Testis (tissue), 5 donors: ENCODE measurements at places on chromosomes 2 and 18. TPM values are rescaled to one million over a fixed set of nuclear protein-coding genes. Genes with fewer than 3 reads are reported as not detected.
A peak's percentile ranks its signal among the peaks of the same experiment; 100 is the strongest.

- no peak overlapping the region for H3K4me3 ChIP-seq
- no peak for DNase-seq
- H3K27me3 ChIP-seq = no peaks in the 10 kb centered on the region
- no peak overlapping the region for H3K27ac ChIP-seq
Observed at GRCh38 chr2:202299712-202300111, 34.1 kb downstream of the NOP58 start.

- H3K27me3 ChIP-seq = no peaks in the 10 kb centered on the region
- H3K4me1 ChIP-seq = no peaks in the 10 kb centered on the region
- no peak overlapping the region for H3K4me3 ChIP-seq
- DNase-seq = no peak
- no peaks in the 10 kb centered on the region for H3K36me3 ChIP-seq
- no peak overlapping the region for H3K27ac ChIP-seq
Observed at GRCh38 chr2:224969633-224970260, 72.5 kb downstream of the DOCK10 start.

DNA sequence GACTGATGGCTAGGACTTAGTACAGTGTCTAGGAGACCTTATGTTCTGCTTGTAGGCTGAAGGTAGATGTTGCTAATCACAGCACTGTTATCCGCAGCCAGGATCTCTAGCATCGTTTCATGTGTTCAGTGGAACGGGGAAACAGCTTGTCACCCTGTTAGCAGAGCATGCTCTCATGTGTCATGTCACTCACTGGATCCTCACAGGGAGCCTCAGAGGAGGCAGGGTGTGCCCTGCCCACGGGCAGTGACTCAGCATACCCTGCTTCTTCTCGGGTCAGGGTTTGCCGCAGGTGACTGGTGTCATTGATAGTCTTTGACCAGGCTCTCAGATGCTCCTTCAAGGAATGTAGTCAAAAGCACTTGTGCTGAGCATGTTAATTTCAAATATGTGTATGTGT, 44.4 kb downstream of the RPIA start:
- H3K4me1 ChIP-seq = no peaks in the 10 kb centered on the region
- no peak overlapping the region for H3K4me3 ChIP-seq
- no peak for DNase-seq
- H3K36me3 ChIP-seq = no peaks in the 10 kb centered on the region
- H3K27me3 ChIP-seq = no peaks in the 10 kb centered on the region

- DNase-seq = peak; percentile 57
- H3K4me1 ChIP-seq = peaks cover 5% of the 10 kb centered on the region
- no peaks in the 10 kb centered on the region for H3K27me3 ChIP-seq
- H3K27ac ChIP-seq = peak overlapping the region; percentile 36
- H3K36me3 ChIP-seq = no peaks in the 10 kb centered on the region
Observed at GRCh38 chr2:85635636-85636035, 19.6 kb downstream of the USP39 start.

- no peaks in the 10 kb centered on the region for H3K4me1 ChIP-seq
- no peak for DNase-seq
- H3K36me3 ChIP-seq = no peaks in the 10 kb centered on the region
Observed at GRCh38 chr2:132871831-132872230, 201.8 kb upstream of the LYPD1 start.

GRCh38 chr2:415986-416610, 128.2 kb upstream of the ALKAL2 start:
- H3K27me3 ChIP-seq = no peaks in the 10 kb centered on the region
- H3K36me3 ChIP-seq = no peaks in the 10 kb centered on the region
- no peak for DNase-seq
- peaks cover 4% of the 10 kb centered on the region for H3K4me1 ChIP-seq
- H3K27ac ChIP-seq = no peak overlapping the region

GRCh38 chr2:241309684-241310117, 5.8 kb downstream of the HDLBP start:
- H3K4me1 ChIP-seq = peaks cover 4% of the 10 kb centered on the region
- no peaks in the 10 kb centered on the region for H3K36me3 ChIP-seq
- no peak for DNase-seq
- no peak overlapping the region for H3K4me3 ChIP-seq
- no peak overlapping the region for H3K27ac ChIP-seq
- no peaks in the 10 kb centered on the region for H3K27me3 ChIP-seq

DNA sequence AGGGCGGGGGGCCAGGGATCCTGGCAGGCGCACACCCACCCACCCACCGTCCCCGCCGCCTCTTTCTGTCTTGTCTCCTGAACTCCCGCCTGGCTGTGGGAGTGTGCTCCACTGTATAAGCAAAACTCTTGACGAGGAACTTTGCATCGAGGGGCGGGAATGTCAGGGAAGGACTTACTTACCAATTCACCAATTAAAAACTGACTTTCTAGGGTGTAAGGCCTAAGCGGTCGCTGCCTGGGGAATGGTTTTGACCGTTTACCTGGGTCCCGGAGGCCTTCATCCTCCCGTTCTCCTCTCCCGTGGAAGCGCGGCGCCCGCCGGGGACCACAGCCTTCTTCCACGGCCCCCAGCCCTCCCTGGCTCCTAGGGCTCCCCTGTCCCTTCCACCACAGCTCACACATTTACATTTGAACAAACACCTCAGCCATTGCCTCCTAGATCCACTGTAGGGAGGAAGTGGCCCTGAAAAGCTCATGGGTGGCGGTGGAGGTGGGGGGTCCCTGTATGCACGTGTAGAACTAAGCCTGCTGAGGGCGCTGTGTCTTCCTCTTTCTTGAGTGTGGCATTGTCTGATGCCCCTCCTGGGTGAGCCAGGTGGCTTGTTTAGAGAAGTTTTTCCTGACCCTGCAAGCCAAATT, 8.9 kb downstream of the ASIC4 start:
- no peak for DNase-seq
- H3K4me3 ChIP-seq = peak overlapping the region; percentile 34
- H3K27ac ChIP-seq = no peak overlapping the region
- H3K4me1 ChIP-seq = peaks cover 11% of the 10 kb centered on the region
- H3K27me3 ChIP-seq = no peaks in the 10 kb centered on the region
- no peaks in the 10 kb centered on the region for H3K36me3 ChIP-seq

DNA sequence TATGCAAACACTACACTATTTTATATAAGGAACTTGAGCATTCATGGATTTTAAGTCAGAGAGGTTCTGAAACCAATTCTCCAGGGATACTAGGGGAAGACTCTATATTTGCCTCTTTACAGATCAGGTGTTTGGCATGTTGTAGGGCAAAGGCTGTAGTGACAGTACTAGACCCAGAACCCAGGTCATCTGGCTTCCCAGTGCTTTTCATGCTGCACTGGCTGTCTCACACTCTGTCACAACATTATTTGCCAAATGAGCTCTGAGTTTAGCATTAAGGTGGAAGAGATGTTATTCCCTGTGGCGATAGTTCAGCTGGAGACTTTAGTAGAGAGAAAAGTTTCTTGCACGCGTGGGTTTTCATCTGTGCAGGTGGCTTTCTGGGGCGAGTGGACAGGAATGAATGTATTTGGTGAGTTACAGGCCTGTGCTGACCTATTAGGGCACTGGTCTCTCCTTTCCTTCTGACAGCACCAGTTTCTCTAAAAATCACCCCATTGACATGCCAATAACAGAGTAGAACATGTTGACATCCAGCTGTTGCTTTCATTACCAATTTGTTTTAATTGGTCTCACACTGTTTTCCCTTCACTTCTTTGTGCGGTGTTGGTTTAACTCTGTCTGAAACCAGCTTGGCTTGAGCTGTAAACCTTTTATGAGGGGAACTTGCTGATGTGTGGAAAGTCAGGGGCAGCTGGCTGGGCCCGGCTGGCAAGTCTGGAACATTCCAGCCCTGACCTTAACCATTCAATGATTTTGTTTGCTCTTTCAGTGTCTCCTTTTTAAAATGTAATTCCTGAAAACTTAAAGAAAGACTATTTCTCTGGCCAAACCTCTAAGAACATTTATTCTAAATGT, 643.0 kb upstream of the FAM98A start:
- no peaks in the 10 kb centered on the region for H3K36me3 ChIP-seq
- DNase-seq = no peak
- peaks cover 3% of the 10 kb centered on the region for H3K4me1 ChIP-seq
- H3K27me3 ChIP-seq = no peaks in the 10 kb centered on the region
- H3K27ac ChIP-seq = no peak overlapping the region

TEX44 gene
- total RNA-seq = 84.4 TPM

AMER3 gene
- total RNA-seq = 3.0 TPM

BCL11A gene
- 4.1 TPM for total RNA-seq
